Testis (tissue), 5 donors: ENCODE measurements at places on chromosomes 3 and 15. TPM values are rescaled to one million over a fixed set of nuclear protein-coding genes. Genes with fewer than 3 reads are reported as not detected.

DNA sequence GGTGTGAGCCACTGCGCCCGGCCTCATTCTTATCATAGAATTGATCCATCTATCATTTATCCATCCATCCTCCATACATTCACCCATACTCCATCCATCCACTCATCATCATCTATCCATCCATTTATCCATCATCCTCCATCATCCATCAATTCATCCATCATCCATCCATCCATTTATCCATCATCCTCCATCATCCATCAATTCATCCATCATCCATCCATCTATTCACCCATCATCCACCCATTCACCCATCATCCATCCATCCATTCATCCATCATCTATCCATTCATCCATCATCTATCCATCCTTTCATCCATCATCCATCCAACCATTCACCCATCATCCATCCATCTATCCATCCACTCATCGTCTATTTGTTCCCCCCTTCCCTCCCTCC lies 3.7 kb downstream of the TM6SF1 start:
- H3K4me3 ChIP-seq: no peak overlapping the region
- H3K27ac ChIP-seq: no peak overlapping the region
- DNase-seq: no peak
- H3K27me3 ChIP-seq: no peaks in the 10 kb centered on the region
- H3K36me3 ChIP-seq: no peaks in the 10 kb centered on the region

DNA sequence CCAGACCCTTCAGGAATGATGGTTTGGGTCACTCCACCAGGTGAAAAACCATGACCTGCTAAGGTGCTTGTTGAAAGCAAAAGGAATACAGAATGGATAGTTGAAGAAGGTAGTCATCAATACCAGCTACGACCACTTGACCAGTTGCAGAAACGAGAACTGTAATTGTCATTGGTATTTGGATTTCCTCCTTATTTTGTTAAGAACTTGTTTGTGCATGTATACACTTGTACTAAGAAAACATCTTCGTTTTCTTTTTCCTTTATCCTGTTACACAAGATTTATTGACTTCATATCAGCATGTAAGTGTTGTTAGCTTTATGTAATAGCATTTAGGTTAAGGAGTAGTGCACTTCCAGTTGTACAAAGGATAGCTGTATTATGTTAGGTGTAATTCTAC lies 261.8 kb downstream of the MCTP2 start:
- DNase-seq: no peak
- no peak overlapping the region for H3K27ac ChIP-seq
- no peak overlapping the region for H3K4me3 ChIP-seq

DNA sequence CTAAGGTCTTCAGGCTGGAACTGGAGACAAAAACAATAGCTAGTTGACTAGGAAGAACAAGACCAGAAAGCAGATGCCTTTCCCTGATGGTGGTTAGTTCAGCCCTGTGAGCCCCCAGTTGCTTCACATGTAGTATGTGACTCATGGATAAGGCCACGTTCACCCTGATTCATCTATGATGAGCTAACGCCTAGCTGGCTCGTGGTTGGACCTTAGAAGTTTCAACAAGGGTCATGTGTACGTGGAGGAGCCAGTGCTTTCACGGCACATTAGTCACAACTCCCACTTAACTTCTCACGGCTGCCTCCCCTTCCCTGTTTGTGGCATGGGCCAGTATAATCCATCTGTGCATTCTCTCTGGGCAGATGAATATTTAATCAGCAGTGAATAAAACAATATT lies 20.6 kb downstream of the COL8A1 start:
- no peaks in the 10 kb centered on the region for H3K4me1 ChIP-seq
- H3K27ac ChIP-seq: no peak overlapping the region
- no peak overlapping the region for H3K4me3 ChIP-seq
- H3K27me3 ChIP-seq: no peaks in the 10 kb centered on the region

GRCh38 chr3:4852780-4853748 lies 126.2 kb upstream of the BHLHE40 start:
- no peaks in the 10 kb centered on the region for H3K36me3 ChIP-seq
- H3K27me3 ChIP-seq: no peaks in the 10 kb centered on the region
- H3K4me1 ChIP-seq: peaks cover 11% of the 10 kb centered on the region
- DNase-seq: no peak
- no peak overlapping the region for H3K27ac ChIP-seq

Gene TRPC1
- 23.1 TPM for total RNA-seq

Gene FGF7
- 2.8 TPM for total RNA-seq
